CD4-positive, alpha-beta T cell treated with Interleukin-2 at 100 ng/mL for 4 hours (primary cell): ENCODE measurements at places on chromosomes 5 and 9.

GRCh38 chr5:106019261-106019660 lies 1651.5 kb downstream of the EFNA5 start:
- DNase-seq, result no peak

DNA sequence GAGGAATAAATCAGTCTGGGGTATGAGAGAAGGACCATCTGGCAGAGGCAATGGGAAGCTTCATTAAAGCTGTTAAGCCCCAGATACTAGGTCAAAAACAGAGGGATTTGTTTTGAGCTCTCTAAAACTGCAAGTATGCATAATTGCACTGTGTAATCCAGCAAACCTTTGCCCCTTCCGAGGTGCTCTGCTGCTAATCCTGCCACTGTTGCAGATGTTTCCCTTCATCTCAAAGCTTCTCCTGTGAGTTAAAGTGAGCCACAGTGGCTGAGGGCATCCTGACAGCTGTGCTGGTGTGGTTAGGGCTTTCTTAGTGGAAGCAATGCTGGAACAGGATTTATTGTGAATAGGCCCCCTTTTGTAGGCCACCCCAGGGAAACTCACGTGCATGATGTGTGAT lies 160.3 kb upstream of the TRPC7 start:
- no peak for DNase-seq

- DNase-seq, result no peak
These were observed 57.0 kb upstream of the NEURL1B start for GRCh38 chr5:172583931-172584511.

DNA sequence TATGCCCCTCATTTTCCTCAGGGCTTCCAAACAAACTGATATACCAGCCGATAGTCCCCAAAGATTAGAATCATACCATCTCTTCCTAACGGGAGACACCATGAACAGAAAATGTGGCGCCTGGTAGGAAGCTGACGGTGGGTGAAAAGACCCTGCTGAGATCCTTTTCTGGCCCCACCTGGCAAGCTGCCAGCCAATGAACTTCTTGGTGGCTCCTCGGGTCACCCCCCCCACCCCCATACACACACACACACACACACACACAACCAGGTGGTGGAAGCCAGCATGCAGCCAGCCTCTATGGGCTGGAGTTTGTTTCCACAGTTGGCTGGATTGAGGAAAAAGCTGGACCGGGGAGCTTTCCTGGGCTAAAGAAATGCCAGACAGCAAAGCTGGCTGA lies 4.8 kb upstream of the CCIN start:
- DNase-seq, result no peak

DNA sequence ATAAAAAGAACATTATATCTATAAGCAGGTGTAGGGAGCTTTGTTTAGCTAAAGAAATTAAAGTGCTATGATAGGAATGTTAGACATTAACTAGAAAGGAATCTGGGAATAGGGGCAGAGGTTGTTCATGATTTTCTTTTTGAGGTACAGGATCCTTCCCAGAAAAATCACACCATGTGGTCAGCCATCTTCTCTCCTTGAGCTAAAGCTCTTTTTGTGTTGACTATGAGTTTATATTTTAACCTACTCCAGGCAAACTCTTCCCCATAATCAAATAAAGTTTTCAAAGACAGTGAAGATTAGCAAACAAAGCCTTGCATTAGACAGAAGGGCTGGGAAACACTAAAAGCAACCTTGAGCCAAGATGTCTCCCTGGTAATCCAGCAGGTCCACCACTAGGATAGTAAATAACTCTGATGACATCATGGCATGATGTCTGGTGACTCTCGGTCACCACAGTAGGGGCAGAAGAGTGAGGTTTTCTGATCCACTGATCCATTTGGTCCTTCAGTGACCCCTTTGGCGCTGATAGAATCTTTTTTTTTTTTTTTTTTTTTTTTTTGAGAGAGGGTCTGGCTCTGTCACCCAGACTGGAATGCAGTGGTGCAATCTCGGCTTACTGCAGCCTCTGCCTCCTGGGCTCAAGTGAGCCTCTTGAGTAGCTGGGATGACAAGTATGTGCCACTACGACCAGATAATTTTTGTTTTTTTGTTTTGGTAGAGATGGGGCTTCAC lies 30.6 kb upstream of the IL6ST start:
- no peak for DNase-seq

- DNase-seq, result no peak
These were observed 5.0 kb upstream of the HSPB3 start for GRCh38 chr5:54450542-54450941.

DNA sequence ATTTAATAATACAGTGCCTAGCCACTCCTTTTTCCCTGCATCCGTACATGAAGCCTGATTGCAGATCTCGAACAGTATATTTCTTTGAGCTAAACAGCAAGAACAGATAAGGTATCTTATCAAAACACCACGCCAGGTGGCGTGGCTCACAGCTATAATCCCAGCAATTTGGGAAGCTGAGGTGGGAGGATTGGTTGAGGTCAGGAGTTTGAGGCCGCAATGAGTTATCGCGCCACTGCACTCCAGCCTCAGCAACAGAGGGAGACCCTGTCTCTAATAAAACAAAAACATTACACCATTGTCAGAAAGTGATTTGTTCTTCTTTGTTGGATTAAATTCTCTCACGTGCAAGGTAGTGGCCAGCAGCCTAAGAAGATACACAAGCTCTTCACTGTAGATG lies 291.2 kb upstream of the DMRT1 start:
- no peak for DNase-seq

GRCh38 chr5:102781359-102781758 lies 26.3 kb downstream of the PAM start:
- no peak for DNase-seq
